ENCODE measurements at places on chromosomes 5 and 9. TPM values are rescaled to one million over a fixed set of nuclear protein-coding genes. Genes with fewer than 3 reads are reported as not detected.

The NUDT12 gene
- 8.5 TPM for total RNA-seq

The NR2F1-AS1 gene
- total RNA-seq: 35.8 TPM

The PRDM9 gene
- total RNA-seq: not detected

The SPINK13 gene
- not detected for total RNA-seq

The NSMF gene
- total RNA-seq: 11.3 TPM

The TMOD1 gene
- 0.16 TPM for total RNA-seq

The PCDHGB5 gene
- total RNA-seq: 33.0 TPM

The FOXD4 gene
- total RNA-seq: 0.16 TPM

The PPP6C gene
- total RNA-seq: 7.3 TPM

The RASEF gene
- 0.16 TPM for total RNA-seq

The PCDHB14 gene
- total RNA-seq: 0.63 TPM

The PCDHB10 gene
- 1.4 TPM for total RNA-seq

The LHX3 gene
- total RNA-seq: not detected

The OR1Q1 gene
- not detected for total RNA-seq

The MCTP1 gene
- total RNA-seq: 4.4 TPM

The SLC6A7 gene
- not detected for total RNA-seq

The RNF180 gene
- total RNA-seq: 0.63 TPM
